Anterior cingulate cortex (tissue), 58 donors: ENCODE measurements at places on chromosomes 11 and 22.

GRCh38 chr22:27130906-27131305 lies 473.5 kb downstream of the MIAT start:
- no peak for DNase-seq

- no peak for DNase-seq
Observed at GRCh38 chr22:30865656-30866055, 102.9 kb downstream of the MORC2 start.

DNA sequence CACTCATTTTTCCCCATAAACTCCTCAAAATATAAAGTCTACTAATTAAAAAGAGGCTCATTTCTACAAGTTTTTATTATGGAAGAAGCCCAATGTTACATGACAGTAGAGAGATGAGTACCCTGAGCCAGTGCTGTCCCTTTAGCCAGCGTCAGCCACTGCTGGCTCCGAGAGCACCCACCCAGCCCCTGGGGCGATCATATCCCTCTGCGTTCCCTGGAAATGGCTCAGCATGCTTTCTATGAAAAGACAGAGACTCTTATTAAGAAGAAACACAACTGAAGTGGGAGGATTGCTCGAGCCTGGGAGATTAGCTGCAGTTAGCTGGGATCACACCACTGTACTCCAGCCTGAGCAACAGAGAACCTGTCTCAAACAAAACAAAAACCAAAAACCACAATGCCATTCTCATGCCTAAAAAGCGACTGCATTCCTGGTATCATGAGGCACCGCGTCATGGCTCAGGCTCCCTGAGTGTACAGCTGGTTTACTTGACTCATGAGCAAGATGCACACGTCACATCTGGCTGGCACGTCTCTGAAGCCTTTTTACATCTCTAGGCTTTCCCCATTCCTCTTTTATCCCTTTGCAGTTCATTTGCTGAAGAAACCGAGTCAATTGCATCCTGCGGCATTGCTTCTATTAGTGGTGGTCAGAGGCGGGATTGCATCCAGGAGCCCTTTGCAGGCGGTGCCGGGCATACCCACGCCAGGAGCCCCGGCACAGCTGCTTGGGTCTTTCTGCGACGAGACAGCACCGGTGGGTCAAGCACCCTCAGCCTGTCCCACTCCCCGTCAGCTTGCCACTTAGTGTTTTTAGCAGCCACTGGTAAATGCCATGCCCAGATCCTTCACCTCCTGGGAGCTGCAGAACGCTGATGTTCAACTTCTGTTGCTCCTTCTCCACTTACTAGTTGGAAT lies 119.9 kb downstream of the CTTN start:
- DNase-seq = no peak

GRCh38 chr11:110112457-110112856 lies 19.3 kb downstream of the ZC3H12C start:
- DNase-seq = no peak

- peak; percentile 22 for DNase-seq
Observed at GRCh38 chr22:17366830-17367229, 2.4 kb upstream of the CECR2 start.

- DNase-seq = no peak
Observed at GRCh38 chr22:23695571-23696325, 4.9 kb downstream of the RGL4 start.

GRCh38 chr11:69257838-69258658 lies 35.9 kb upstream of the MYEOV start:
- DNase-seq = no peak

- DNase-seq = no peak
Observed at GRCh38 chr11:96567176-96567575, 177.4 kb downstream of the JRKL start.

GRCh38 chr11:24886880-24887619 lies 390.2 kb downstream of the LUZP2 start:
- no peak for DNase-seq

- no peak for DNase-seq
Observed at GRCh38 chr11:61018059-61018458, 46.6 kb downstream of the CD6 start.

DNA sequence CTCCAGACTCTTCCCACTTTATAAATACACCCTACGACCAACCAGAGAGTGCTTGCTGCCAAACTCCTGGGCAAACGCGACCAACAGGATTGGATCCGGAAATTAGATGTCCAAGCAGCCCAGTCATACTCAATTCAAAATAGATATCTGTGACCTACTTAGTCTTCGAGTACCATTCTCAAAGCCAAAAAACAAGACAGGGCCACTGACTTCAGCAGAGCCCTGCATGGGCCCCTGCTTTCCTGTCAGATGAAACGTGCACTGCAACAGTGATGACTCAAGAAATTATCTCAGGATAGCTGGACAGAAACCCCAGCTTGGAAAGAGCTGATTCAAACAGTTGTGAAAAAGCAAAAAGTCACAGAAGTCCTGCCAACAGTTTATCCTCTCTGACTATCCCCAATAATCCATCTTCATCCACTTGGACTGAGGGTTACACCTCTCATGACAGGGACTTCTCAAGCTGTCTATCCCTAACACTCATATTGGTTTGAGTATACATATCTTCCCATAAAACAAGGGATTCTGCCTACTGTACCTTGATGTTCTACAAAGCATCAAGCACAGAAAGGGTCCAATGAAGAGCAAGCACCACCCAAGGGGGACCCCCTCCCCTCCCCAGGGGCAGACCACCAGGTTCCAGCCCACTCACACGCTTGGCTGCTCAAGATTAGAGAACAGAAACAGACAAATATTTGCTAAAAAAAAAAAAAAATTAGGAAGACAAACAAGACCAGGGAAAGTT lies 17.4 kb downstream of the SMCO4 start:
- no peak for DNase-seq

DNA sequence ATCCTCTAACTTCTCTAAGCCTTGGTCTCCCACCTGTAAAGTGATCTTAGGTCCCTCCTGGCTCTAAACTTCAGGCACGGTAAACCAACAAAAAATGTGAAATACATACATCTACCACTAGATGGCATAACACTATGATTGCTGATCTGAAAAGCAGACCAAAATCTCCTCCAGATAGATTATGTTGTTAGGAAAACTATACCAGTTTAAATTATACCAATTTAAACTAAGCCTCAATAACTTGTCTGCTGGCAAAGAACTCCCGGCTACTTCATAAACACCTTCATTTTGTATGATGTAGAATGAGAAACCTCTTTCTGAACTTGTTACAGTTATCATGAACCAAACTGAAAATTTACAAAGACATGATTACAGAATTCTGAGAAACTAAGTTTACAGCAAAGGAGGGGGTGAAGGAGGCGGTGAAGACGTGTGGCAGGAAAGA lies 85.9 kb downstream of the SBF2 start:
- no peak for DNase-seq

DNA sequence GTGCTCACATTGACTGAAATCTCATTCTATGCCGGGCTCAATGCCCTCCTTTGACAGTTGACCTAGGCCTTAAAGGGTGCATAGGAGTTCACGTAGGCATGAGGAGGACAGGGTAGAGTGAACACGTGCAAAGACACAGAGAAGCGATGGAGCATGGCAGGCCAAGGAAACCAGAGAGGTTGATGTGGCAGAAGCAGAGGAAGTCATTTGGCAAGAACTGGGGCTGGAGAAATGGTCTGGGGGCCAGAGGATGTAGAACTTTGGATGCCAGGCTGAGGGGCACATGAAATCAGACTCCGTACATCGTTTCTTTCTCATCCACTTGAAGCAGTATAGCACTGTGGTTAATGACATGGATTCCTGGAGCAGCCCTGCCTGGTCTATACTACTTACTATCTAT lies 13.6 kb upstream of the ABCC8 start:
- DNase-seq = no peak

DNA sequence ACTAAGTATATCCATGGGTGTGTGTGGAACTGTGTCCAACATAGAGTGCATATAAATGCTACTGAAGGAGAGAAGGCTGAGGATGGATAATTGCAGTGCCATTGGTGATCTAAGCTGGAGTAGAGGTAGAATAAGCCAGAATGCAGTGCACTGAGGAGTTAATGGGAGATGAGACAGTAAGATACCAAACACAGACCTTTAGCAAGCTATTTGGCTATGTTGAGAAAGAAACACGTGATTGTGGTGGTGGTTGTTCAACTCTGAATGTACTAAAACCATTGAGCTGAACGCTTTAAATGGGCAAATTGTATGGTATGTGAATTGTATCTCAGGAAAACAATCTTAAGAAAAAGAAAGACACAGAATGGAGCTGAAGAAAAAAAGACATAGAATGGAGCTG lies 22.8 kb downstream of the JAML start:
- no peak for DNase-seq

GRCh38 chr11:36065436-36065835 lies 121.6 kb downstream of the LDLRAD3 start:
- DNase-seq = no peak

DNA sequence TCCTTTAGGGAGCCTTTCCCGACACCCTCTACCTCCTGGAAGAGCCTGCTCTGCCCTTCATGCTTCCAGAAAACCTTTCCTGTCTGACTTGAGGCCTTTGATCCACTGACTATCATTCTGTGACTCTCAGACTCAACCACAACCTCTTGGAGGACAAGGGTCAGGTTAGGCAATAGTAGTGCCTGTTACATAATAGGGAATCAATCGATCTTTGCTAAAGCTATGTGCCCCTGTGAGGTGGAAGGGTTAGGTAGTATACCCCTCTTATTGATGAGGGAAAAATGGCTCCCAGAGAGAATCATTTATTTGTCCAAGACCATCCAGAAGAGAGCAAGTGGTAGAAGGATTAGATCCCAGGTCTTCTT lies 16.2 kb downstream of the KCNC1 start:
- no peak for DNase-seq

- no peak for DNase-seq
Observed at GRCh38 chr11:70820311-70820710, 422.0 kb downstream of the CTTN start.

GRCh38 chr11:87966694-87967093 lies 208.5 kb downstream of the RAB38 start:
- no peak for DNase-seq

DNA sequence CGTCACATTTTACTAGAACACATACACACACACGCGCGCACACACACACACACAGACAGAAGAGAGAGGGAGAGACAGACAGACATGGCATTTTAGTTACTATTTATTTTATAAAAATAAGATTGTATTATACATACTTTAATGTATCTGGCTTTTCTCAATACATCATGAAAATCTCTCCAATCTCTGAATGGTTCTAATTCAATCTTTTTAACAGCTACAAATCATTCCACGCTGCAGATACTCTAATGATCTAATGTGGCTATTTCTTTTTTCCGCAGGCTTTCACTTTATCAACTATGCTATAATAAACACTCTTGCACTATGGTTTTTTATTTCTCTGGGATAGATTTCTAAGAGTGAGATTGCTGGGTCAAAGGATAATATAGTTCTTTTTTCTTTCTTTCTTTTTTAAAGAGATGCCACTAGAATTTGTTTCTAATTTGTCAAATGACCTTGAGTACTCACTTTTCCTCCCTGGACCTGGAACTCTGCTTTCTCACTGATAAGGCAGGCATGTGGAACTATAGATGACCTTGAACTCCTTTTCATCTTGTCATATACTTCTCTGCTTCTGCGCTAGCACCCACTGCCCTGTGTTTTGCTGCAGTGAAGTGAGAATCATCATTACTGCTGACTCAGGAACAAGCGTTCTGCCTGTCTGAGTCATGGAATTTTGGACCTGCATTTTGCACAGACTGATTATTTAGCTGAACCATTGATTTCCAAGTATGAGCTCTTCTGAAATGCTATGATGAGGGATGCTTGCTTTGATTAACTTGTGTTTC lies 4.9 kb upstream of the SLC6A5 start:
- no peak for DNase-seq

DNA sequence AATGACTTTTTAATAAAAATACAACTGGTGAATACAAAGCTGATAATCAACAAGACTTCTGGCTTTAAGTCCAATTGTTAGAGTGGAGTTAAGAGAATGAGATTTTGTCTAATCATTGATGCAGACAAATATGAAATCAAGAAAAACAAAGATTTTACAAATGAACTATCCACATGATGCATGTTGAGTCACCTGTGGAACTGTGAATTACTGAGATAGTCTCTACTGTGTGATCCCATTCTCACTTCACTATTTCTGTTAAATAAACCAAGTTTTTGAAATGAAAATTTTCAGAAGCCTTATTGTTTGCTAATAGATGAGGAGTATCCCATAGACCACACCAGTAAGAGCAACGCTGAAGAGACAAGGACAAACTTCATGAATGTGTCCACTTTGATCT lies 8.4 kb upstream of the CTSC start:
- no peak for DNase-seq

- no peak for DNase-seq
Observed at GRCh38 chr11:102469196-102469821, 16.7 kb upstream of the TMEM123 start.

- DNase-seq = no peak
Observed at GRCh38 chr11:1106387-1106786, 31.7 kb downstream of the MUC2 start.

- DNase-seq = no peak
Observed at GRCh38 chr22:24434471-24435322, 7.3 kb downstream of the ADORA2A start.

- no peak for DNase-seq
Observed at GRCh38 chr22:23816156-23816976, 22.4 kb downstream of the DERL3 start.

DNA sequence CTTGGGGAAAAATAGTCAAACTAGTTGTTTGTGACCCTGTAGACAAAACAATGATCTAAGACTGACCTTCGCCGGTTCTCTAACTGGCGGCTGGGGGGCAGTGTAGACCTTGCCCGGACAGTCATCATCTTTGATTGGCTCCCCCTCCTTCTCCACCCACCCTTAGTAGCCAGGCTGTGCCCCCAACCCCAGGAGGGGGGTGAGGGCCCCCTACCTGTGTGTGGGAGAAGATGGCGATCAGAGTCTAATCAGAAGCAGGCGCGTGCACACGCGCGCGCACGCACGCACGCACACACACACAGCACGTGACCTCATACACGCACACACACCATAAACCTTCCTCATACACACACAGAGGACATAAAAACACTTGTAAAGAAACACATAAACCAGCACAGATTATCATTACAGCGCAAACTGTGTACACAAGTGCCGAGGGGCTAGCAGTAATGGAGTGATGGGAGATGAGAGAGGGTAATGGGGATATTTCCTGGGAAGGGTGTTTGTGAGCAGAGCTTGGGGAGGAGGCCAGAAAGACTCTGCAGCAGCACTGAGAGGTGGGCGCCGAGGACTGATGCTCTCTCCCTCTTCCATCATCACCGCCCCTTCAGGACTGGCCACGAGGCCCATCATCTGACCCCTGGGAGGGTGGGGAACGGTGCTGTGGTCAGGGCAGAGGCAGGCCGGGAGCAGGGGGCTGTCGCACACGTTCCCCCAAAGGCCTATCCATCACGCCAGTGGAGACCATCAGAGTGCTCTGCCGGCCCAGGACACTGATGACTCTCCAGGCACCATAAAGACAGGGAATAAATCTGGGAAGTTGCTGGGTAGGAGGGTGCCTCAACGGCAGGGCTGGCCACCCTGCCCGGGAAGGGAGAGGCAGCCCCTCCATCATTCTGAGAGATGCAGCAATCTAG lies 12.2 kb downstream of the NECTIN1 start:
- no peak for DNase-seq

GRCh38 chr11:57475671-57476046 lies 15.3 kb downstream of the RTN4RL2 start:
- no peak for DNase-seq

- DNase-seq = no peak
Observed at GRCh38 chr11:16749666-16750065, 11.2 kb downstream of the C11orf58 start.
